ENCODE measurements at places on chromosomes 1 and 21.

DNA sequence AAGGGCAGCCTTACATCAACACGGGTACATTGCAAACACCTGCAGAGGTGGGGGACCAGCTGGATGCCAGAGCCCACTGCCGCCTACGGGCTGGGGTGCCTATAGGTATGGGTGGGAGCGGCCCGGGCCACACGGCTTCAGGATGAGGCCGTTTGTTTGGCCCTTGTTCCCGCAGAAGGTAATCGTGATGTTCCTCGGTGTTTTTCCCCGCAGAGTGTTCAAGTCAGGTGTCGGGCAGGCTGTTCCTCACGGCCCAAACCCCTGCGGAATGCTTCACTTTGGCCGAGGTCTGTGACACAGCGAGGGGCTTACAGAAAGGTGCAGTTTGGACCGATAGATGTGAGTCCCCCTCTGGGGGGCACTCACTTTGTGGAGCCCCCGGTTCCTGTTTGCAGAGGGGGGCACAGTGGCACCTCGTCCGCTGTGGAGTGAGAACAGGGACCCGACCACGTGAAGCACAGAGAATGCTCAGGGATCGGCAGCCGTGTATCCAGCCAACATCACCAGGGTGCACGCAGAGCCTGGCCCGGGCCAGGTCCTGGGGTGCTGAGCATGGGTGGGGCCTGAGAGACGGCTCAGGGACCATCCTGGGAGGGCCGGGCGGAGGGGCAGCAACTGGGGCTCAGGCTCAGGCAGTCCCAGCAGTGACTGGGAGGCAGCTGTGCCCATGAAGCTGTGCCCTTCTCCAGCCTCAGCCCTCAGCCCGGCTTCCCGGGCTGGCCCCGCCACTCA lies 453 bp upstream of the TTLL10 start:
- no peak for DNase-seq

DNA sequence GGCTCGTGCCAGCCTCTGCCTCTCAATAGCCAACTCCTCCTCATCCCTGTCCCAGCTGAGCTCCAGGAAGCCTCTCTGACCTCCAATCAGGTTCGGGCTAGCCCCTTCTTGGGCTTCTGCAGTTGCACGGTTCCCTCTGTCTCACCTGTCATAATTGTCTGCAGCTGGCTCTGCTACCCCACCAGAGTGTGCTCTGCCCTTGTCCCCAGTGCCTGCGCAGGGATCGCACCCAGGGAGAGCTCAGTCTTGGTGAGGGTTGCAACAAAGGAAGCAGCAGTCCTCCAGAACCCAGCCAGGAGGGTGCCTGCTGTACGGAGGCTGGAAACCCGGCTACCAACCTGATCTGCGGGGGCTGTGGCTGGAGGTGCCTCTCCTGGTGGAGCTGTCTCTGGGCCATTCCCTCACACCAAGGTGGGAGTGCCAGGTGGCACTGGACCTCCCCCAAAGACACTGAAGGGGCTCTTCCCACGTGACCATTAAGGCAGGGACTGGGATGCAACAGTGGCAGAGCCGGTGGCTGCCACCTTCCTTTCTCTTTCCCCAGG lies 63.5 kb upstream of the DMRTB1 start:
- no peak for DNase-seq

DNA sequence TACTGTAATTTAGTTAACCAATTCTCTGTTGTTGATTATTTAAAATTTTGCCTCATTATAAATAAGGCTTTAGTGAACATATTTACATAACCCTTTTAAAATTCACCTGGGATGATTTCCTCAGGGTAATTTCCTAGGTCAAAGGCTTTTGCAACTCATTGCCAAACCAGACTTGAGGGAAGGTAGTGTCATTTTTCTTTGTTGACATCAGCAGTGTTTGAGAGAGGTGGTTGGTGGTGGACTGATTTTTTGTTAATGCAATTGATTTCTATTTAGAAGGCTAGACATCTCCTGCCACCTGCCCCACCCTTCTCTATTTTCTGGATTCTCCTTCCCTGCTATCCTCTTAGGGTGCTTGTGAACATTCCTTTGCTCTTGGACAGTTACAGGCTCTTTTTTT lies 116.8 kb downstream of the HHAT start:
- DNase-seq, result no peak

DNA sequence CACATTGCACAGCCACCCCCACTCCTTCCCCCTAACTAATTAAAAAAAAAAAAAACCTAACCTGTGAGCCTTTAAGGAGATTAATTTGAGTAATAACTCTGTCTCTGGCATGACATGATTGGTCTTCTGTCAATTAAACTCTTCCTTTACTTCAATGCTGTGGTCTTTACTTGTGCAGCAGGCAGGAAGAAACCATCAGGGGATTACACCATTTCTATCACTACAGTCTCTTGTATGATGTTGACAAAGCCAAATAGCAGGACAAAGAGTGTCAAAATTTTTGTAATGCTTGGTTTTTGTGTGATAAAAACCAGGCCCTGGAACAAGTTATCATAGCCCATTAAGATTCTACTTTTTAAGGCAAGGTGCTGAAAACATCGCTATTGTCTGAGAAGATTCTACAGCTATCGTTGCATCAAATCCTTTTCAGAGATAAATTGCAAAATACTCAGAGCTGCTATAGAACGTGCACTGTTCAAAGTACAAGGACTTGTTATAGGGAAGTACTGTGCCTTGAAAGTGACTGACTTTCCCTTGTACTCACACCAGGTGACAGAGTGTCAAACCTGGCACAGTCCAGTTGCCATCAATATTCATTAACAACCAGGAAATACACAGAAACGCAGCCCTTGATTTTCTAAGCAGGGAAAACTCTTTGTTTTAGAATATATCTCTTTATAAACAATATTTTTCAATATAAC lies 37.7 kb downstream of the LHX9 start:
- DNase-seq, result no peak

- no peak for DNase-seq
Measured at GRCh38 chr1:204283711-204284651, 70.2 kb upstream of the GOLT1A start.

DNA sequence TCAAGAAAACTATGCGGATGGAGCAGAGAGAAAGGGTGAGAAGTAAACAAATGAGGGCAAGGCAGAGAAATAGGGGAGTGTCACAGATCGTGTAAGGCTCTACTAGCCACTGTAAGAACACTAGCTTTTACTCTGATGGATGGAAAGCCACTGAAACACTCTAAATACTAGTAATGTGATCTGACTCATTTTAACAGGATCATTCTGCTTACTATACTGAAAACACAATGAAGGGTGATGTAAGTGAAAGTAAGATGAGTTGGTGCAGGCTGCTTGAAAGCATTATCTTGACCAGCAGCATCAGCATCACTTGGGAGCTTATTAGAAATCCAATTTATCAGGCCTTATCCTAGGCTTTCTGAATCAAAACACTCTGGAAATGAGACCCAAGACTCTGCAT lies 32.7 kb downstream of the TUT4 start:
- peak; percentile 7 for DNase-seq

DNA sequence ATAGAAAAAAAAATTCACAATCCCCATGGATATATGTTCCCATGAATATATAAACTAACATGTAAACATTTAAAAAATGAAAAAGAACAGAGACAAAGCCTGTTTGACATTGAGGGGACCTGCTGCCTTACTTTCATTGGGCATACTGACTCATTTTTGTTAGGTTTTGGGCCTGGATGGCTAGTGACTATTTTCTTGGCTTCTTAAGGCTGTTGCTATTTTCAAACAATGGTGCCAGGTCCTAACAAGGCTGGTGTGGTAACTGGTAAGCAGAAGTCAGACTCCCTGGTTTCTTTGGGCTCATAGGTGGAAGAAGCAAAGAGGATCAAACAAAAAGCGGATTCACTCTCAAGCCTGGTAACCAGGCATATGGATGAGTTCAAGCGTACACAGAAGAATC lies 51.0 kb downstream of the LAMC2 start:
- no peak for DNase-seq

- DNase-seq, result peak; percentile 41
Measured at GRCh38 chr1:51622455-51622913, 5.6 kb downstream of the OSBPL9 start.

DNA sequence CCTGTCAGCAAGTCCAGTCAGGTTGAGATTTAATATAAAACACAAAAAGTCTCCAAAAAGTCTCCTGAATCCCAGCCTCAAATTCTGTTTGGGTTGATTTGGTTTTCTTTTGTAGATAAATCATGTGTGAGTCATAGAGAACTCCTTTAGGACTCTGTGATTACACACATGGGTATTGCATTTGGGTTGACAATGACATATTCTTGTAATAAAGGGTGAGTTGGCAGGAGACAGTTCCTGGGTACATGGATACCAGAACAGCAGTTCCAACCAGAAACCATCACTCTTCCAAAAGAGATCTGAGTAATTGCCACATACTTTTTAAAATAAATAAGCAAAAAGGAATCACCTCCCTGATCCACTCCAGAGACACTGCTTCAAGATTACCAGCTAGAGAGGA lies 8.9 kb downstream of the CR2 start:
- peak; percentile 12 for DNase-seq

DNA sequence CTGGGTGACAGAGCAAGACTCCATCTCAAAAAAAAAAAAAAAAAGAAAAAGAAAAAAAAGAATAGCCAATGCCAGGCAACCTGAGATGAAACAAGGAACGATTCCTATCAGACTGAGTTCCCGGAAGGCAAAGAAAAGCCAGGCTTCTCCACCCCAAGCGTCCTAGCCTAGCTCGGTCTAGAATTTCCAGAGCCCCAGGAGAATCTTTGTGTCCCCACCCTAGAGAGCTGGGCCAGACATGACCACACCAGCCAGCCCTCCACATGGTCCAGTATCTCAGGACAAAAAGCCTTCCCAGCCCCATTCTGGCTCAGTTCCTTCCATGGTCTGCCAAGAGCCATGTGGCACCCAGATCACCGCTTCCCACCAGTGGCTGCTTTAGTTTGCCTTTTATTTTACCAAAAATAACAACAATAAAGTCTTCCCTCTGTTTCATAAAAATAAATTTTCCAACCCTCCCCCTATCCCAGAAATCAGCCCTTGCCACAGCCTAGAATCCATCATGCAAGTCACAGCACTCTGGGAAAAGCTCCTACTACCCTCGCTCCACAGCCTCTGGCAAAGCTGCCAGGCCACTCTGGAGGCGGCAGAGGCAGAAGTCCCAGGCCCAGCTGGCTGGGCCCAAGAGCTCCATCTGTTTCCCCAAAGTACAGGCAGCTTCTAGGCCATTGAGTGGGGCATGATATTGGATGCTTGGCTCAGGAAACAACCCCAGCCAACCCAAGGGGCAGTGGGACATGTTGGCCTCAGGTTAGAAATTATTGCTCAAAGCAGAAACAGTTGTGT lies 3.5 kb upstream of the MKNK1 start:
- no peak for DNase-seq

- no peak for DNase-seq
Measured at GRCh38 chr1:52554756-52555155, 1.9 kb upstream of the TUT4 start.

- no peak for DNase-seq
Measured at GRCh38 chr1:98490099-98490498, 171.4 kb upstream of the SNX7 start.

DNA sequence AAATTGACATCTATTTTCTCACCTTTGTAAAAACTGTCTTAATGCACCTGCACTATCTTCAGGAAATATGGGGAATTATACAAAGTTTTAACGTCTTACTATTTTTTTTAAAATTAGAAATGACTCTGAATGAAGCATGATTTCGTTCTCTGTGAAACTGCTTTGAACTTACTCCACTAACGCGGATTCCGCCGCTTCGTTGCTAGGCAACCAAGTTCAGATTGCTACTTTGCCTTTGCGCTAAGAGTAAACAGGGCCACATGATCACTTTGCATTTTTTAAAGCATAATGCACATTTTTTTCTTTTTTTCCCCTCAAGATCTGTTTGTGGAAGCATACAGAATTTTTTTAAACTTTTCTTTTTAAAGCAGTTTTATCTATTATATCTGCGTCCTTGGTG lies 690.5 kb downstream of the BRINP3 start:
- no peak for DNase-seq

DNA sequence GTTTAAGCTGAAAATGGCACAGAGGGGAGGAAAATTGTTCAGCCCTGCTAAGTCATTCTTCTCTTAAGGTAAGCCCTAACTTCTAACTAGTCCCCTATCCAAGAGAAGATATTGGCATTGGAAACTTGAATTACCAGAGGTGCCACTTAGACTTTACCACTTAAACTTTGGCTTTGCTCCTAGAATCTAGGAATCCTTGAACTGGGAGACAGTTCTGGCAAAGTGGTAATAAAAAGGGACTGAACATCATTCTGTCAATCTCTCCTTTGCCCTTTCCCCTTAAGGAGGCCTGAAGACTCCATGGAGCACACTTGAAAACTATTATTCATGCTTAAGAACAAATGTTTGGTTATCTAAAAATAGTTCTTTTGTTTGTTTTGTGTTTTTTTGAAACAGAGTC lies 8.4 kb downstream of the ATP1A4 start:
- no peak for DNase-seq

- no peak for DNase-seq
Measured at GRCh38 chr21:33731447-33731846, 89.1 kb downstream of the ITSN1 start.

GRCh38 chr1:241115784-241116183 lies 241.2 kb downstream of the RGS7 start:
- no peak for DNase-seq

GRCh38 chr1:103783944-103784377 lies 34.3 kb downstream of the AMY1C start:
- DNase-seq, result no peak

DNA sequence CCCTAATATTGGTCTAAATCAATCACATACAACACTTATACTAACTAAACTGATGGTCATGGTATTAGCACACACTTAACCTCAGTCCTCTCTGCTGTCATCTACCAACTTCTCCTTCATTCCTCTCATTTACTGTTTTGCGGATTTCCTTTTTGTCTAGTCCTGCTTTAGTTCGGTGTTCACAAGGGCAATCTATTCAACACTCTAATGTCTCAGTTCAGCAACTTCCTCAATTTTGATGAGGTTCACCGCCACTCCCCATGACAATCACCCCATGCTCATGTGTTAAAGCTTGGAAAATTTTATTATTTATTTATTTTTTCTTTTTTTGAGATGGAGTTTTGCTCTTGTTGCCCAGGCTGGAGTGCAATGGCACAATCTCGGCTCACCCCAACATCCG lies 301.1 kb downstream of the PTPRC start:
- DNase-seq, result no peak

DNA sequence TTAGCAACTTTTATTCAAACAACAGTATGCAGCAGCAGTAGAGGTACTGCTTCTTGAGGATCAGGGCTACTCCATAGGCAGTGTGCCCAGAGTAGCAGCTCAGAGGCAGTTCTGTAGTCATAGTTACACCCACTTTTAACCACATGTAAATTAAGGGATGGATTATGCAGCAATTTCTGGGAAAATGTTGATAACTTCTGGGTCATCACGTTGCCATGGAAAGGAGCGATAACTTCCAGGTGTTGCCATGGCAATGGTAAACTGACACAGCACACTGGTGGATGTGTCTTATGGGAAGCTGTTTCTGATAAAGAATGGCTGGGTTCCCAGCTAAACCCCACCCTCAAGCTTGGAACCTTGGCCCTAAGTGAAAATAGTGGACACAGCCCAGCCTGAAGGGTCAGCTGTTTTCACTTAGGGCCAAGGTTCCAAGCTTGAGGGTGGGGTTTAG lies 29.0 kb upstream of the PLA2G2A start:
- no peak for DNase-seq

DNA sequence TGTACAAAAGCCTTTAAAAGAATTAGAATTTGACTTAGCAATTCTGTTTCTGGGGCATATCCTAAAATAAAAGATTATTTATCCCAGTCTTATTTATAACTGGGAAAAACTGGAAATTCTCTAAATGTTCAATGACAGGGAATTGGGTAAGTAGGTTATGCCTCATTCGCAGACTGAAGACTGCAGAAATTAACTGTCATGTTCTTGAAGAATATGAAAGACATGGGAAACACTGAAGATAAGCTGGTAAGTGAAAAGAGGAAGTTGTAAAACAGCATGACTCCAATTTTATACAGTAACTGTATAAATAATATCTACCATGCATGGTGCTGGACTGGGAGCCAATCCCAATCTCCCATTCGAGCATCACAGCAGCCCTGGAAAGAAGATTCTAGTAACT lies 50.6 kb upstream of the SLC2A1 start:
- DNase-seq, result no peak
